ENCODE measurements at places on chromosomes 1 and 21.

- DNase-seq: no peak
Measured at GRCh38 chr1:182556279-182556678, 32.8 kb downstream of the RNASEL start.

DNA sequence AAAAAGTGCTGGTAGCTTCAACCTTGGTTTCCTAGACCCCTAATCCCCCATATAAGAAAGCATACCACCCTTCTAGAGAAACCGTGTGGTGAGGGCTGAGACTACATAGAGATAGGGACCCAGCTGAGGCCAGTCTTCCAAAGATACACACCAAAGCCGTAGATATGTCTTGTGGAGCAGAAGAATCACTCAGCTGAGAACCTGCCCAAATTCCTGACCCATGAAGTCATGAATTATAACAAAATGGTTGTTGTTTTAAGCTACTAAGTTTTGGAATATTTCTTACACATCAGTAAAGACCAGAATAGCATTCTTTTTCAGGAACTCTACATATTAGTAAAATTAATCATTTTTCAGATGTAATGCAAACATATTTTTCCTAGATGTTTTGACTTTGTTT, 3.3 kb upstream of the SNRPE start:
- DNase-seq: no peak

GRCh38 chr1:174746024-174746808, 253.5 kb upstream of the CACYBP start:
- no peak for DNase-seq

DNA sequence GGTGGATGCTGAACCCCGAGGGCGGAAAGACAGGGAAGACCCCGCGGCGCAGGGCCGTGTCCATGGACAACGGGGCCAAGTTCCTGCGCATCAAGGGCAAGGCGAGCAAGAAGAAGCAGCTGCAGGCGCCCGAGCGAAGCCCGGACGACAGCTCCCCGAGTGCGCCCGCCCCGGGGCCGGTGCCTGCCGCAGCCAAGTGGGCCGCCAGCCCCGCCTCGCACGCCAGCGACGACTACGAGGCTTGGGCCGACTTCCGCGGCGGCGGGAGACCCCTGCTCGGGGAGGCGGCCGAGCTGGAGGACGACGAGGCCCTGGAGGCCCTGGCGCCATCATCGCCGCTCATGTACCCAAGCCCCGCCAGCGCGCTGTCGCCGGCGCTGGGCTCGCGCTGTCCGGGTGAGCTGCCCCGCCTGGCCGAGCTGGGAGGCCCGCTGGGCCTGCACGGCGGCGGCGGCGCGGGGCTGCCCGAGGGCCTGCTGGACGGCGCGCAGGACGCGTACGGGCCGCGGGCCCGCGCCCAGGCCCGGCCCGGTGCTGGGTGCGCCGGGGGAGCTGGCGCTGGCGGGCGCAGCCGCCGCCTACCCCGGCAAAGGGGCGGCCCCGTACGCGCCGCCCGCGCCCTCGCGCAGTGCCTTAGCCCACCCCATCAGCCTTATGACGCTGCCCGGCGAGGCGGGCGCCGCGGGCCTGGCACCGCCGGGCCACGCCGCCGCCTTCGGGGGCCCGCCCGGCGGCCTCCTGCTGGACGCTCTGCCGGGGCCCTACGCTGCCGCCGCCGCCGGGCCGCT, 20.7 kb downstream of the FOXO6 start:
- DNase-seq: no peak

GRCh38 chr1:22398656-22399420, 52.8 kb upstream of the ZBTB40 start:
- DNase-seq: no peak

DNA sequence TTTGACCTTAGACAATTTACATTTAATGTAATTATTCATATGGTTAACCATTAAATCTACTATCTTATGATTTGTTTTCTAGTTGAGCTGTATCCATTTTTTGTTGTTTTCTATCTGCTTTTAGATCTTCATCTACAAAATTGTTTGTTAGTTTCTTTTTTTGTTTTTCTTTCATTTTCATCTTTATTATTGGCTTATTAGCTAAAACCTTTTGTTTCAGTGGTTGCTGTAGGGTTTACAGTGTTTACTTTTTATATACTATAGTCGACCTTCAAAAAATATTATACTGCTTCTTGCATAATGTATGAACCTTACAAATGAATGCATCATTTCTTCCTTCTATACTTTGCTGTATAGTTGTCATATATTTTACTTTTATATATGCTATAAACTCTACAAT, 651.6 kb upstream of the PLXNA2 start:
- DNase-seq: no peak

- DNase-seq: no peak
Measured at GRCh38 chr1:232319072-232319471, 310.9 kb downstream of the SIPA1L2 start.

DNA sequence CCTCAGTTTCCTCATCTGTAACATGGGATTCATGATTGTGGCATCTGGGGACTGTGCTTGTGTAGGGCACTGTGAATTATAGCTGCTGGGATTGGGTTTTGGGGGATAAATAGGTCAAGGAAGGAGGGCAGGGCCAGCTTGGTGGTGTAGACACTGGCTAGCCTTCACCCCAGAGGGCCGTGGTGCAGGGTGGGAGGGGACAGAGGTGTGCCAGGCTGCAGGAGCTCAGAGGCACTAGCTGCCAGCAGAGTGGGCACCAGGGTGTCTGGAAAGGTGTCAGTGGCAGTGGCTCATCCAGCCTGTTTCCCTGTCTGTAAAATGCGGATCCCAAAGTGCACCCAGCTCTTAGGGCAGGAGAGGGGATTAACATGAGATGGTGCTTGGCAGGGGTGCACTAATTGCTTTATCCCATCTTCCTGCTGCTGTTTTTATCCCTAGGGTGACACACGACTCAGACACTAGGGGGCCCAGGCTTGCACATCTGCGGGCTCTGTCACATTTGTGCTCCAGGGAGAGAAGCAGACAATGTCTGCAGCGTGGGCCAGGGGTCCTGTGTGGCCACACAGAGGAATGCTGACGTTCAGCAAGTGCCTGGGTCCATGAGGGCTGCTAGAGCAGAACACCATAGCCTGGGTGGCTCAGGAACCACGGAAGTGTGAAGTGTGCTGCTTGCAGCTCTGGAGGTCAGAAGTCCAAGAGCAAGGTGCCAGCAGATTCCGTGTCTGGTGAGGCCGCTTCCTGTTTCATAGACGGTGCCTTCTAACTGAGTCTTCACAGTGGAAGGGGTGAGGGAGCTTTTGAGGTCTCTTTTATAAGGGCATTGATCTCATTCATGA, 19.3 kb downstream of the OBSCN start:
- no peak for DNase-seq

Data from GM06990 (cell line).